ENCODE measurements at places on chromosomes 7 and 10.
A peak's percentile ranks its signal among the peaks of the same experiment; 100 is the strongest.

DNA sequence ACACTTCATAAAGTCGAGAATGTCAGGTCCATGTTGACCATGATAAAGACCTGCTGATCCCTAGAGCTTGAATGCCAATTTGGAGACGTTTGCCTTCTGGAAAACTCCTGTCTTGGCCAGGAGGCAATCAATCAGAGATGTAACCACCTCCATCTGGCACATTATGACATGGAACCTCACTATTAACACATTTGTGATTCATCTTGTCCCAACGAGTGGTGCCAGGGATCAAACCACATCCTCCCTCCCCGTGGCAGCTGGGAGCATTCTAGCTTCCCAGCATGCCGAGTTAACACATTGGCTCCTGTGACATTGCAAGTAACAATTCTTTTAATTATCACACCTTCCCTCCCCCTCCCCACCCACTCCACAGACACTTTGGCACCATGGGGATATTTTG, 84.0 kb upstream of the PPP1R17 start:
- DNase-seq, result no peak

DNA sequence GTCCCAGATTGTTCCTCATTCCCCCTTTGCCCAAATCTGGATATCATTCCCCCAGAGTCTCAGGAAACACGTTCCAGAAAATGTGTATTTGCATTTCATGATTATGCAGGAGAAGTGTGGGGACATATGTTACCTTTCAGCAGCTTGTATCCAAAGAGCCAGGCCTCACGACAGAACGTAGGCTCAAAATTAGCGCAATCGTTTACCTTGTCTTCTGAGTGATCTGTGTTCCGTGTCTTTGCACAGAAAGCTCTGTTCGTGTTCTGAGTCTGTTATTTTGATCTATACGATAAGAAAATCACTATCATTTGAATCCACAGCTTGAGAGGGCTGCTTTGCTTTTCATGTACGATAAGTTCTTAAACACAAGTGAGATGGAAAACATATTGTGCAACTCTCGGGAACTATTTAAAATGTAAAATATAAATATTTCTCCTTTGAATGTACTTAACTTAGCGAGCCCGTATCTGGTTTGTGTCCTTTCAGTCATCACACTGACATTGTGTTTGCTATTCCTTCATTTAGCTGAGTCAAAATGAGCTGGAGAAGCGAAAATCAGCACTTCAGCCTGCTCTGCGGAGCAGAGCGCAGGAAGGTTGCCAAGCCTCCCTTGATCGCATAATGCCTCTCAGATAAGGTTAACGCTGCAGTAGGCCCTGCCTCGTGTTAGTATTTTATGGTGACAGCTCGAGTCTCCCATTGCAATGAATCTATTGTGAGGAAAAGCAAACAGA, 80.2 kb upstream of the CACNB2 start:
- no peak for DNase-seq

DNA sequence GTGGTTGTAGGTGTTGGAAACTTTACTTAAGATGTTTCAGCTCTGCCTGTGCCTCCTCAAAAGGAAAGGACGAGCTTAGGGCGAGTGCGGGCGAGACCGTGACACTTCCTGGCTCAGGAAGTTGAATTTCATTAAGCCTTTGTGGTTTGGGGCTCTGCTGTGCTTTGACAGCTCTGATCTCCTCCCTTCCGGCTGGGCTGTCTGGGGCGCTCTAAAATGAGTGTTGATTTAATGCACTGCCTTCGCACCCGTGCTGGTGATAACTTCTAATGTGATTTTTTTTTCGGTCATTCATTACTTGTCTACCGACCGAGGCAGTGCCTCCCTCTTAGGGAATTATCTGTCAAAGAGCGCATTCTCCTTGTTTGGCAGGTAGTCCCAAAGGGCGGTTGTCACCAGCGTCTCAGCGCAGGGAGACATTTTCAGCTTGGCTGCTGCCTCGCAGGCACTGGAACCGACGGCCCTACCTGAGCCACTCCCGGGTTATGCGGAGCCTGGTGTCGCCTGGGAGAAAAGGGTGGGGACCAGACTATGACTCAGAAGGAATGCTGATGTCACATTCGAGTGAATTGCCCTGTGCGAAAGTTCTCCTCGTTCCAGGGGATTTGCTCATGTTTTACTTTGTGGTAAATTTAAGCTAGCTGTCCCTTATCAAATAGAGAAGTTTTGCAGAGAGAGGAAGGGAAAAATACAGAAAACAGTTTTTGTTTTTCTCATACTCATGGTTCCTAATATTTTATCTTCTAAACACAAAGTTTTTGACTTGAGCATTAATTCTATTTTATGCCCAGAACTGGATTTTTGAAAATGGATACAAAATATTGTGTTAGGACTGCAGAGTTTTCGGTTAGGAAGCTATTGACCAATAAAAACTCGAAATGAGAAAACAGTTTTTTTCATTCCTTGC, 920 bp downstream of the TES start:
- DNase-seq, result peak; percentile 73

- DNase-seq, result no peak
Observed at GRCh38 chr7:1314021-1314907, 81.6 kb downstream of the UNCX start.

DNA sequence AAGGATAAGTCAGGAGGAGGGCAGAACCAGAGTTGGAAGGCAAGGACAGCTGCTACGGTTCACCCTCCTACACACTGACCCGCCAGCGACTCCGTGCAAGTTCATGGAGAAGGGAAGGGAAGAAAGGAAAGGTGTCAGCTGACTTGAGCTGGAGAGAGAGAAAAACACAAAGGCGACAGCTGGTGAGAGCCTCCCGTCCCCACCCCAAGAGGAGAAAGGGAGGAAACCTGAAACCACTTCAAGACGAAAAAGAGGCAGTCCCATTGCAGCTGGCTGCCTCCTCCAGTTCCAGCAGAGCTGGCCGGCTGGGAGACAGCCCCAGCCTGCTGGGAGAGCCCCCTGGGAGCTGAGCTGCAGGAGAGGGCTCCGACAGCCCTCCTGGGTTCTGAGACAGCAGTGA, 75.2 kb downstream of the PARD3 start:
- no peak for DNase-seq
